ENCODE measurements at places on chromosomes 13 and 19.

DNA sequence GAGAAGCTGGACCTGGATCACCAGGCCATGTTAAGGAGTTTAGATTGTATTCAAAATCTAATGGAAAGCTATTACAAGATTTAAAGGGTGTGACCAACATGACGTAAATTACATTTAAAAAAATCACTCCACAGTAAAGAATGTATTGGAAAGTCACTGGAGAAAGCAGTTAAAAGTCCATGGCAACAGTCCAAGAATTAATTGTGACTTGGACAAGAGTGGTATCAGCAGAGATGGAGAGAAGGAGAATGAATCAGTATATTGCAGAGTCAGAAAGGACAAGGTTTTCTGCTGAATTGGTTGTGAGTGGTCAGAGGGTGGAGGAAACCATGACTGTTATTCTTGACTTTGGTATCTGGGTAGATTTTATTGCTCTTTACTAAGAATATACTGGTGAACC lies 535.1 kb upstream of the SLITRK1 start:
- DNase-seq = no peak

GRCh38 chr19:41420101-41420880 lies 6.9 kb downstream of the B3GNT8 start:
- DNase-seq = no peak

DNA sequence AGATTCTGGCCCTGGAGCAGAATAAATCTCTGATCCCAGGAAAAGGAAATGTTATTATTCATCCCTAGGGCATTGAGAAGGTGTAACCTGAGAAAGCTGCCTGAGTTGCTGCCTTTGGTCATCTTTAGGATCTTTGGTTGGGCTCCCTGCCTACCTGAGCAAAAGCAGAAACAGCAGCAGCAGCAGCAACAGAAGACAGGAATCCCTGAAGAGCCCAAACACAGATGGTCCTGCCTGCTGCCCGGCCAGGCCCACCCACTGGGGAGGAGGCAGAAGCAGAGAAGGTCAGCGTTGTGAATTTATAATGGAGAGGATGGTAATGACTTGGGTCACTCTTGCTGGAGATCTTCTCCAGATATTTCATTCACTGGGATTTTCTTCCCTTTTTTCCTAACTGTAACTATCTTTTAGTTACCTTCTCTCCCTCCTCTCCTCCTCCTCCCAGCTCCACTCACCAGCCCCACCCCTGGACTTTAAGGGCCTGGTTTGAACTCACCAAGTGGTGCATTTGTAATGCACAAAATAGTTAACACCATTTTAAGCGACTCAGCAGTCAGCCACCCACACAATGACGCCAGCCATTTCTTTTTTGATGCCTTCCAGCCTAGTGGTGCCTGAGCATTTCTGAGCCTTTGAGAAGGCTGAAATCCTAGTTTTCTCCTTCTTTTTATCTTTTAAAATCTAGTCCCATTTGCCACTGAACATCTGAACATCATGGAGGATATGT lies 91.7 kb downstream of the HSPH1 start:
- no peak for DNase-seq

- no peak for DNase-seq
These were observed at the start of gene ETFB for GRCh38 chr19:51365965-51366388. TSS of gene ETFB (minus strand) at chr19:51366388. CDS start at chr19:51366326, 62 bp downstream.

- DNase-seq = no peak
These were observed 2.3 kb upstream of the ZNRF4 start for GRCh38 chr19:5452594-5453565.

DNA sequence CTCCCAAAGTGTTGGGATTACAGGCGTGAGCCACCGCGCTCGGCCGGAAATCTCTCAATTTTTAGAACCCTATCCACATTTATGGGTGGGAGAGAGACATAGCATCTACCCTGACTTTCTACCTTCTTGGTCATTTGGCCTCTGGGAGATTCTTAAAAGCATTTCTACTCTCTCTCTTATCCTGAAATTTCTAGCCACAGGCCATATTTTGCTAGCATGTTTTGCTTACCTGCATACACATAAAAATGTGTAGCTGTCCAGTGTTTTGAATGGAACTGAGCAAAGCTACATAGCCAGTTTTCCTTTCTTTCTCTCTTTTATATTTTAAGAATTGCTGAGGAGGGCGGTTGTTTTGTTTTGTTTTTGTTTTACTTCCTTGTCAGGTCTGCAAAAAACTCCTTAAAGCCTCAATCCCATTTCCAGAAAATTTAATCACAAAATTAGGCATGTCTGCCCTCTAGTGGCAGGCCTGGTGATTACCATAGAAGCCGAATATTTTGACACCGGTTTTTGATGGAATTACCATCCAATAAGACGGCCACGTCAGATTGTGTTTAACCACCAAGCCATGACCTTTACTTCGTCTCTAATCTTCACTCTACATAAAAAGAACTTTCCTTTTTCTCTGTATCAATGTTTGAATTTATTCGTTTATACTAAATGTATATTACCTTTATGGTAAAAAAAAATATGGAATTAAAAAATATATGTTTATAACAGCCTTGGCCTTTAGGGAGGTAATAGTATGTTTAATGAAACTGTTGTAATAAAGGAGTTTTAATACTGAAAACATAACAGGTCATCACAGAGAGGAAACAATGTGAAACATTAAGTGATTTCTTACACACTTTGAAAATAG lies 34.4 kb upstream of the OXGR1 start:
- no peak for DNase-seq

DNA sequence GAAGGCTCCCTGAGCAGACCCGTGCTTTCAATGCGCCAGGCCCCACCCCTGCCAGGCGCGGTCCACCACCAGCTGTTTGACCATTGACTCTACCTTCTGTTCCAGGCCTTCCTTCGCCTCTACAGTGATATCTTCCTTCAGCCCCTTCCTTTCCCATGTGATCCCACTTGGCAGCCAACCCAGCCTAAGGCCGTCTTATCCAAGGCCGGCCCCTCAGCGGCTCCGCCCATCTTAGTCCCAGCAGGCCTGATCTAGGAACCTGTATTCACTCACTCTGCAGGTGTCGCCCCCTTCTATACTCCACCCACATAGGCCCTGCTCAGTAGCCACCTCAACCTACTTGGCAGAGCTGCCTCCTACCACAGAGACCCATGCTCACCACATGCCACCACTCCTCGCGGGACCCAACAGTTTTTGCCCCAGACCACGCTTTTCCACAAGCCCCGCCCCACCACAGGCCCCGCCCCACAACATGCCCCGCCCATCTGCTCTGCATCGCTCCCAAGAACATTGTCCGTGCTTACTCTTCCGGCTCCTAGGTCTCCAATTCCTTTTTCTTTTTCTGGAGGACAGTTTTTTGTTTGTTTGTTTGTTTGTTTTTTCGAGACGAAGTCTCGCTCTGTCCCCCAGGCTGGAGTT lies 2.9 kb downstream of the RASIP1 start:
- DNase-seq = no peak

DNA sequence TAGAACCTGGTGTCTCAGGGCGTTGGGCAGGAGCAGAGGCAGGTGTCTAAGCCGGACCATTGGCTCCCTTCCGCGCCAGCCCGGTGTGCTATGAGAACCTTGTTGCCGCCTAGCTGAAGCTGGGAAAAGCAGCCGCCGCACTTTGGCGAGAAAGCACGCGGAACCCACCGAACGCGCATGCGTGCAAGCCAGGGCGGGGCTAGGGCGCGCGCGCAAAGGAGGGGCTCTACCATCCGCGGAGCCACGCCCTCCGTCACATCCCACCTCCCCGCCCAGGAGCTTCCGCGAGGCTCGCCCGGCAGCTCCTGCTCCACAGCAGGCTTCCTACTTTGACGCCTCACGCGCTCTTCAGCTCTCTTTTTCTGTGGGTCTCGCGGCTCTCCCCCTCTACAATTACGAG lies 51.3 kb downstream of the WDR87 start:
- no peak for DNase-seq
